ENCODE measurements at places on chromosomes 7 and 10. TPM values are rescaled to one million over a fixed set of nuclear protein-coding genes. Genes with fewer than 3 reads are reported as not detected.

The TMEM213 gene
- not detected for total RNA-seq

The COL26A1 gene
- total RNA-seq, result not detected

The EPHA1 gene
- 10.0 TPM for total RNA-seq

The OR6B1 gene
- not detected for total RNA-seq

The WEE2 gene
- total RNA-seq, result not detected

- DNase-seq, result no peak
These were observed 12.4 kb upstream of the TFAM start for GRCh38 chr10:58372607-58373441.

DNA sequence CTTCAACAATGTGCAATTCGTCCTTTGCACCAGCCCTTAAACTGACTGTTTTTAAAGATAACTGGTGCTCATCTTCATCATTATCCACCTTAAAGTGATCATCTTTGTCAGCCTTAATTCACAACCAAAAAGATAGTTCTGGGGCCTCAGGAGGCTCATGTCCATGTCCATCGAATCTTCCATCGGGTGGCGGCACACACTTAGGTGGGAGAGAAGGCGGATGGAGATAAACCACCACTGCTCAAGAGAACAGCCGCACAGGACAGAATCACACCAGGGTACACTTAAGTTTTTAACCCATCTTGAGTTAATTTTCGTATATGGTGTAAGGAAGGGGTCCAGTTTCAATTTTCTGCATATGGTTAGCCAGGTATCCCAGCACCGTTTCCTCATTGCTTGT, 24.8 kb downstream of the OIT3 start:
- DNase-seq, result no peak

DNA sequence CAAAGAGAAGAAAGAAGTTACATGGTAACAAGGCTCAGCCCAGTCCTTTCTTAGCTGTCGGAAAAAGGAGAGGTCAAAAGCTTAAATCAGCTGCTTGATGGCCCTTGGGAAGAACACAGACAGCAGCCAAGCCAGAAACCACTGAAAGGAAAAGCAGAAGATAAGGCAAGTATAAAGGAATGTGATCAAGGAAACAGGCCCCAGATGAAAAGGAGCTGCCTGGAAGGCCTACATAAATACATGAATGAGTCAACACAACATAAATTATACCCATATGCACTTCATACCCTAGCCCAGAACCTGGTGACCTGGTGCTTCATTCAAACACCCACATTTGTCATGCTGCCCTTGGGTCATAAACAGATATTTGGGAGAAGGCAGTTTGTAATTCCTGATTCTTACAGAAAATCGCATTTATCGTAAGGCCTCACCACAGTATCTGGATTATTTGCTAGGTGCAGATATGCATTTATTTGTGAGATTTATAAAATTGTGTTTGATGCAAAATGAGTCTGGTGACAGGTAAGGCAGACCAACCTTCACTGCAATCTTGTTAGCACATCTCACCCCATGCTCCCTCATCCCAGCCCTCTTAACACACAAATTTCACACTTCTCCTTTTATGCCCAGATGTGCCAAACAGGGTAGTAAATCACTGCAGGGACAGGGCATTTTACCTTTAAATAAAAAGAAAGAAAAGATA, 94.9 kb upstream of the KCNIP2 start:
- DNase-seq, result no peak

- DNase-seq, result no peak
These were observed 275.8 kb downstream of the LRMDA start for GRCh38 chr10:75707080-75707840.

- no peak for DNase-seq
These were observed 34.0 kb upstream of the EZH2 start for GRCh38 chr7:148918058-148918596.

GRCh38 chr10:60114765-60115586, 208.6 kb upstream of the CCDC6 start:
- peak; percentile 35 for DNase-seq

GRCh38 chr10:36507715-36508114, 617.7 kb upstream of the ANKRD30A start:
- DNase-seq, result no peak

DNA sequence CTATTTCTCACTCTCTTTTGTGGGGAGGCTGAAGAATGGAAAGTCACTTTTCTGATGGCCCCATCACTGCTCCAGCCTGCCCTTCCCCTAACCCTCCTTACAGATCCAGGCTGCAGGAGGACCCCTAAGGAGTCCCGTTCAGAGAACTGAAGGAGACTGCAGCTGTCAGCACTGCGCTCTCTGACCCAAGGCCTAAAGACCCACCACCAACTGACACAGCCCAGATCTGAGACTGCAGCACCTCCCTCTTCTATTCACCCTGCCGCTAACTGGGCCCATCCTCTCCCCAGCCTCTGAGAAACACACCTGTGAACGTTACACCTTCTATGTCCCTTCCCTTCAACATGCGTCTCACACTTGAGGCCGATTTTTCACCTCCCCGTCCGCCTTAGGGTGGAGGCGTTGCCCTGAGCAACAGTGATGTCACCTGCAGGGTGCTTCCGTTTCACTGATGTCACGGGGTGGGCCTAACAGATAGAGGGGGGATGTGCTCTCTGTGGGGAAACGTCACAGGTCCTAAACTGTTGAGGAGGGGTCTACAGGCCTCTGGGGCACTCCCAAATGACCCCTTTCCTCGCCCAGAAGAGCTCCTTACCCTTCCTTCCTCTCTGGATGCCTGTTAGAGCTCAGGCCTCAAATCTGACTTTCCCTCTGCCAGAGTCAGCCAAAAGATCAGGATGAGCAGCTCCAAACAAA, 5.1 kb downstream of the ITPRIP start:
- DNase-seq, result peak; percentile 66

DNA sequence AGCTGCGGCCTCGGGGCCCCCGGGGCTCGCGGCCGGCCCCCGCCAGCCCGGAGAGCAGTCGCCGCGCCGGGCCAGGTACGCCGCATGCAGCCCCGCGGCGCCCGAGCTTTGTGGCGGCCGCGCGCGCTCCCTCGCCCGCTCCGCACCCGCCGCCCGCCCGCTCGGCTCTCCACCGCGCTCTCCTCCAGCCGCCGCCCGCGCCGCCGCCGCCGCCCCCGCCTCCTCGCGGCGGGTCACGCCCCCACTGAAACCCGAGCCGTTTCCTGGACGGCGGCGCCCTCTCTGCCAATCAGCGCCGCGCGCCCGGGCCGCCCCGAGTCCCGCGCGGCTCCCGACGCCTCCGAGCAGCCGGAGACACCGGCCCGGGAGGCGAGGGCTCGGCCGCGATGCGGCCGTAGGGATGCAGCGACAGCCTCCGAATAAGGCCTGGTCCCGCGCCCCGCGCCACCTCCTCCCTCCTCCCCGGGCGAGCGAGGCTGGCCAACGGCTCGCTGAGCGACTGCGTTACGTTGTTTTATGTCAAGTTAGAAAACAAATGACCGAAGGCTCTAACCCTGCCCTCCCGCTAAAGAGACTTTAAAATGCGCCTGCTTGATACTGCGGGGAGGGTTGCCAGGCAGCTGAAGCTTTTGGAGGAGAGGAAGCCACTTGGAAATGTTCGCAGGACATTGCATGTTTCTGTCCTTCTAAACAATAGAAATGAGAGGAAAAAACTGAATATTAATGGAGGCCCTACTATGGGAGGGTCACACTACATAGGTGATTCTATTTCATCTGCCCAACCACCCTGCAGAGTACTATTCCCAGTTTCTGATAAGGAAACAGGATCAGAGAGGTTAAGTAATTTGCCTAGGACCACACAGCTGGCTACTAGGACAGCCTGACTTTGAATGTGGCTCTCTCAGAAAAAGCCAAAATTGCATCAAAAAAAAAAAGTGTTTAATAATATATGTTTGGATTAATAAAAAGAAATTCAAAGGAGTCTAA, at the start of gene FGFR2:
FGFR2 (minus strand) TSS at position 182 of the 987 bp plus-strand sequence. CDS start 4,627 bp downstream, outside the sequence.
- DNase-seq, result peak; percentile 13

- no peak for DNase-seq
These were observed 1048.8 kb downstream of the GATA3 start for GRCh38 chr10:9103301-9103700.

DNA sequence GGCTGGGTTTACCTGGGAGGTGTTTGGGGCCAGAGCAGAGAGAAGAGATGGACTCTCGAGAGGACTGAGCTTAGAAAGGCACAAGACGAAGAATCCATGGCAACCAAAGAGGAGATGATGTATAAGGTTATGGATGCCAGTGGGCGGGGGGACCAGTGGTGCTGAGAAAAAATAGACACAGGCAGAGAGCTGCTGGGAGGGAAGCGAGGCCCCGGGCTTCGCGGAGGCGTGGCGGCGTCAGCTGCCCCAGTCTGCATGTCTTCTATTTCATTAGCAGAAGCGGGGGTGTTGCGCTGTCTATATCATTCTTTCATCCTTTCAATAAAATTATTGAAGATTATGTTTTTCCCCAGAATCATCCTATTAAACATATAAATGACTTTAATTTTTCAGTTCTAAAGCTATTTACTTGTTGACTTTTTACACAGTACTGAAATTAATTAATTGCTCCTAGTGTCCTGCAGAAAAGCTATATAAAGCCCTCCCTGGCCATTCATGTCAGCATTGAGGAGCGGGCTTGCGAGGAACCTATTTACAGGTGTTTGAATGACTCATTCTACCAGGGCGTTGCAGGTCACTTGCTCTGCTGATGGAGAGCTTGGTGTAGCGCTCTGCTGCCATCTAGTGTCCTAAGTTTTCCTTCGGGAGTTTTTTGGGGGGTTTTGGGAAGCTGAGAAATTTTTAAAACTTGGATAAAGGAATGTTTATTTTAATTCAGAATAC, 42.9 kb upstream of the BHLHA15 start:
- peak; percentile 55 for DNase-seq

- DNase-seq, result no peak
These were observed 8.5 kb downstream of the UCN3 start for GRCh38 chr10:5373307-5373706.

DNA sequence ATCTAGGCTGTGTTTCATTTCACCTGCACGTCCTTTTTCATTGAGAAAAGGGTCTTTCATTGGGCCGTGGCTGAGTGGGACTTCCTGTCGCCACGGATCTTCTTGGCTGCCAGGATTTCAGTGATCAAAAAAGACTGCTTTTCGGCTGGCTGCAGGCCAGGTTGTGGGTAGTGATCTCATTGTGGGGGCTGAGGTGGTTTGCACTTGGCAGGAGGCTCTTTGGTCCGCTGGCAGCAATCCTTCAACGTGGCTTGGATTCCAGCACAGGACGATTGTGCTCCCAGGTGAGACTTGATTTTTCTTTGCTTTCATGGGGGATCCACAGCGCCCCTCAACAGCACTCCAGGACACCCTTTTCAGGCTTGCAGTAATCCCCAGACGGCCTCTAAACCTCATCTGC, 29.0 kb upstream of the ZNF273 start:
- no peak for DNase-seq

- DNase-seq, result no peak
These were observed 136.6 kb upstream of the ZNF32 start for GRCh38 chr10:43785252-43785651.

All from activated CD4-positive, alpha-beta T cell treated with anti-CD3 and anti-CD28 coated beads, Interleukin-2, amount 10 ng/mL, durations not matched to agents 7 days and 5 days (primary cell).